ENCODE measurements at places on chromosomes 1 and 21.

GRCh38 chr1:118077331-118078045, 107.5 kb downstream of the SPAG17 start:
- DNase-seq, result peak; percentile 5

DNA sequence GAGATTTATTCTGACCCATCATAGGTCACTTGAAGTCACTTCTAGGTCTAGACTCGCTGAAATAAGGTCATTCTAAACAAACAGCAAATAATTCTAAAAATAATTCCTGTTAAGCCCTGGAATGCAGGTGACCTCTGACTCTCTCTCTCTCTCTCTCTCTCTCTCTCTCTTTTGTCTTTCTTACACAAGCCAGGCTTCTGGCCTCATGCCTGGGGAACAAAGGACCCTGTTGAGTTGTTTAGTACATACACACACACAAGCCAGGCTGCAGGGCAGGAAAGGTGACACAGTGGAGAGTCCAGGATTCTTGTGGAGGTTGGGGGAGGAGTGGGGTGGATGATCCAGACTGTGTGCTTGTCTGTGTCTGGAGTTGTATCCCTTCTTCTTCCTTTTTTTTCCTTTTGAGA, 4.0 kb upstream of the MEX3A start:
- no peak for DNase-seq

DNA sequence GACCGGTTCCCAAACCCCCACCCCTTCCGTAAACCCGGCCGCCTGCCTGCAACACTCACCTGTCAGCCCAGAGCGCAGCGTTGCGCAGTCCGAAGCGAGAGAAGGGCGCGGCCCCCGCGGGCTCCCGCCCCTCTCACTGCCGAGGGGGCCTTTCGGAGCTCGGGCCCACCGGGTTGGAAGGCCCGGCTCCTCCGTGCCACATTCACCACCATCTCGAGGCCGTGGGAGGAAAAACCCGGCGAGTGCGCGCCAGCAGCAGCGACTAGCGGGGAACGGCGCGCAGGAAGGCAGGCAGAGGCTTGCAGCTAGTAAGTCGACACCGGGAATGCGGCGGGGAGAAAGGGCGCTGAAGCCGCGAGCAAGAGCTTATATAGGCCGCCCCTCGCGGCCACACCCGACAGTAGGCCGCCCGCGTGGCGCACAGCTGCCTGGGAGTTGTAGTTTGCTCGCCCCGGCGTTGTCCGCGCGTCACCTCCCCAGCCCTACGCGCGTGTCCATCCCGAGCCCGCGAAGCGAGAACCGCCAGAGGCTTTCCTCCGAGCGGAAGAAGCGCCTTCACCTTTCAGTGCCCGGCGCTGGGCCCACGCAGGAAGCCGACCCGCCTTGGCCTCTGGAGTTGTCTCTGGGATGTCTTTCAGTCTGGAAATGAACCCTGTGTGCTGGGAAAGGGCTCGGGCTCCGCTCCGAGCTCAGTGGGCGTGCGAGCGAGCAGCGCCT, 10.4 kb upstream of the RAB42 start:
- DNase-seq, result peak; percentile 90

GRCh38 chr1:112934577-112934976, 21.4 kb downstream of the SLC16A1 start:
- DNase-seq, result no peak

DNA sequence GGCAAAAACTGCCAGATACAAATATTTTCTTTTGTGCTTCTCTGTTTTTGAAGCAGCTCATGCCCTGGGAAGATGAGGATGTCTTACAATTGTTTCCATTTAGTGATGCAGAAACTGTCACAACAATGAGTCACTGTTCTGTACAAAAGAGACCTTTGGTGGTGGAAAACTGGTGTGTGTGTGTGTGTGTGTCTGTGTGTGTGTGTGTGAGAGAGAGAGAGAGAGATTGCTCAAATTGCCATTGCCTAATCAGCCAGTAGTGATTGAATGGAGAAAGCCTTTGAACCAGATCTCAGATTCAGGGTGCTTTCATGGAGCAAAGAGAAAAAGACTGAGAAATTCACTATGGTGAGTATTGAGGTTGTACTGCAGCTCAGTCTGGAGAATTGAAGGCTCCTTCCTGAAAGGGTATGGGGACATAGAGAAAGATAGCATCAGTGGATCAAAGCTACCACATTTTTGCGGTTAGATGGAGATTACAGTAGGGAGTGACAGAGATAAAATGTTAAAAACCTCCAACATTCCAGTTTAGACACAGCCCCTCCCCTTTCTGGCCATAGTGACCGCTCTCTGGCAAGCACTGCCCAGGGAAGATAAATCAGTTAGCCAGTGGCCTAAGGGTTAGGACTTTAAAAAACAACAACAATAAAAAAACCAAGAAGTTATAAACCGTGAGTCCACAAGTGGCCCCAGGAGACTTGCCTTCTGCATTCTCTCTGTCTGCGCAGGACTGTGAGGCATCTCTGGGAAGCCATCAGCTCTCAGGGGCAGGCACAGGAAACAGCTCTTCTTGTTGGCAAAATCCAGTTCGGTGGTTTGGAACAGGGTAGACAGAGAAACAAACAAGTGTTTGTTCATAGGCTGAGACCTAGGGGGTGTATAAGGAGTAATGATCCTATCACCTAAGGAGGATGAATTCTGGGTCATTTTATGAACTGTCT, 406.5 kb downstream of the DUSP10 start:
- no peak for DNase-seq

- DNase-seq, result peak; percentile 5
Measured at GRCh38 chr1:112040891-112041740, 51.6 kb upstream of the KCND3 start.

GRCh38 chr1:246837418-246838117, 94.2 kb downstream of the AHCTF1 start:
- DNase-seq, result no peak

GRCh38 chr1:17113963-17114362, 5.3 kb downstream of the PADI2 start:
- no peak for DNase-seq

- no peak for DNase-seq
Measured at GRCh38 chr1:53588053-53588779, 129.0 kb downstream of the DMRTB1 start.
